Hematopoietic multipotent progenitor cell treated with erythropoietin and hydrocortisone succinate and interleukin-3 and kit ligand, for 6 days (in vitro differentiated cells): ENCODE measurements at places on chromosomes 7 and 10.
A peak's percentile ranks its signal among the peaks of the same experiment; 100 is the strongest.

GRCh38 chr7:28165961-28166955, 14.3 kb downstream of the JAZF1 start:
- no peak for DNase-seq

DNA sequence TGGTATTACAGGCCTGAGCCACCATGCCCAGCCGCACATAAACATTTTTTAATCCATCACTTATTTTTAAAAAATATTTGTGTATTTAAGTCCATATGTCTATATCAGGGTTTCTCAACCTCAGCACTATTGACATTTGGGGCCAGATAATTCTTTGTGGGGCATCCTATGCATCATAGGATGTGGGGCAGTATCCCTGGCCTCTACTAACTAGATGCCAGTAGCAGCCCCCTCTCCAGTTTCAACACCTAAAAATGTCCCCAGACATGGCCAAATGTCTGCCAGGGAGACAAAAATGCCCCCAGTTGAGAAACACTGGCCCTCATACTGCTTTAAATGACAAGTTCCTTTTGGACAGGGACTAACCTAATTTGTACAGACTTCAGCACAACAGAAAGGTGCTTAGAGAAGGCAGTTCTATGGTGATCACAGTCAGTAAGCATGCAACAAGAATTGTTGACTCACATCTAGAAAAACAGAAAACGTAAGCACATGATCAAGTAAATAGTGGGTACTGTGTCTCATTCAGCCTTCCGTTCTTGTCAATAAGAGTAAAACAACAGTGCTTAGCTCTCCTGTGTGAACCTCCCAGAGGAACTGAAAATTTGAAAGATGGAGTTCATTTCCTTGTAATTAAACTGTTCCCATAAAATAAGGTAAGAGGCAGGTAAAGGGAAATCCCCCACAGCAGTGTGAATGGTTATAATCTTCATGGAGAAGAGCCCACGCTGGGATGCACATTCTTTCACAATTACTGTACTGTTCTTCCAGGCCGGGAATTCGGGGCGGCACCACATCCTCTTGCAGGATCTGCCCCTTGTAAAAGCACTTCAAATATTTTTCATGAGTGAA, 17.3 kb upstream of the ADRB1 start:
- no peak for DNase-seq

GRCh38 chr7:115224922-115225321, 303.0 kb downstream of the MDFIC start:
- no peak for DNase-seq

- DNase-seq: no peak
Measured at GRCh38 chr10:129677377-129677927, 210.4 kb downstream of the MGMT start.

DNA sequence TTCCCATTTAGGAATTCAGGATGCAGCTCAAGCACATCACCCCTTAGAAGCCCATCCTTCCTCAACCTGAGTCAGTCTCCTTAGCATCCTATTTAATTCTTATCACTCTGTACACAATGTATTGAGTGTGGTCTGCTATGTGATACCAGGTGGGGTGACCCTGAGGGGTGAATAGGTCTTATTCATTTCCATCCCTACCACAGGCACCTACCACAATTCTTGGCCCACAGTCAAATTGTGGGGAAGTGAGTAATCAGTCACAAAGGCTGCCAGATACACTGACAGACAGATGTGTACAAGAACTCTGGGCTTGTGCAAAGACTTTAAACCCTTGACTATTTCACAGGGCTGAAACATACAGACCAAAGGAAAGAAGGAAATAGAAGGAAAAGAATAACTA, 560.5 kb downstream of the PARD3 start:
- peak; percentile 66 for DNase-seq

DNA sequence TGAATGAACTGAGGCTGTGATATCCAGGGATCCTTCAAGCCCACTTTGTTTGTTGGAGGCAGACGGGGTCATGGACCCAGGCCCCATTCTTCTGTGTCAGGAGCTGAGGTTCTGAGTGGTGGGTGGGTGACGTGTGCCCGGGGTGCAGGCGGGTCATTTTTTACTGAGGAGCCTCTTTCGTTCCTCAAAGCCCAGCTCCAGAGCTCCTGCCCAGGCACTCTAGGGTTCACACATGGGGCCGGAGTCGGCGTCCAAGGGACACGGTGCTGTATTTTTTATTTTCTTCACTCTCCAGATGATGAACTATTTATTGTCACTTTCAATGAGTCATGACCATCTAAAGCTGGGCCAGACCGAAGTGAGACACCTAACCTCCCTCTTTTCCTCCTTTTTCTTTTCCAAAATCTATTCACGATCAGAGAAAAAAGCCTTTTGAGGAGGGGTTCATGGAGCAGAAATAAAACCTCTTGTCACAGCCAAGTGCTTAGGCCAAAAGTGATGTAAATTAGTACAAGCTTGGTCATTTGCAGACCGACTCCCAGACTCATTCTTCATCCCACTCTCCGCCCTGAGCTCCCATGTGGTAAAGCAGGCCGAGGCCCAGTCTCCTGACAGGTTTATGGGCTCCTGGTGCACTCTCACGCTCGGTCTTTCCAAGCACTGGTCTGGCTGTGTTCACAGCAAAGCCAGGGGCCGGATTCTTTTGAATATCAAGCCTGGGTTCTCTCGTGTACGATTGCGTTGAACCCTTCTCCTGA, 41.4 kb upstream of the PITRM1 start:
- no peak for DNase-seq

DNA sequence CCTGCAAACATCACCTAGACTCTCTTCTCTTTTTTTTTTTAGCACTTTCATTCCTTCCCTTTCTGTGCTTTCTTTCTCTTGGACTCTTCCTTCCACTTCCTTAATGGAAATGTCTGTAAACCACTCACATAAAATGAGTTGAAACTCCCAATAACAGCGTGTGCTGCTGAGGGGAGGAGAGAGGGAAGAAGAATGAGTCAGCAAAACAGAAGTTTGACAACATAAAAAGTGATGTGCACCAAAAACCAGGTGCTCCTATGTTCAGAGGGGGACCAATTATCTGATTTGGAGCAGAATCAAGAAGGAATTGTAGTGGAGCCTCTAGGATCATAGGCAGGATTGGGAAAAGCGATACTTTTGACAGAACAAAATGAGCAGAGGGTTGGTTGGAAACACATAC, 712.1 kb upstream of the IGFBP3 start:
- DNase-seq: no peak

DNA sequence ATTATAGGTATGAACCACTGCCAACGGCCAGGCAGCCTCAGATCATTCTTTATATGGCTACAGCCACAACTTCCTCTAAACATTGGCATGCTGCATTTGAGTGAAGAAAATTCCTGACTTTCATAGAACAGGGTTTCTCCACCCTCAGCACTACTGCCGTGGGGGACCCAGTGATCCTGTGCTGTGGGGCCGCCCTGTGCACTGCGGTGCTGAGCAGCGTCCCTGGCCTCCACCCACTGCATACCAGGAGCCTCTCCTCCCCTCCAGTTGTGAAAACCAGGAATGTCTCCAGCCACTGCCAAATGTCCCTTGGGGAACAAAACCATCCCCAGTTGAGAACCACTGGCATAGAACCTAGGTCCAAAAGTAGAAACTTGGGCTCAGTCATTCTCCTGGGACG, 15.8 kb downstream of the CNPY1 start:
- no peak for DNase-seq

- no peak for DNase-seq
Measured at GRCh38 chr10:93342366-93342765, 139.8 kb downstream of the MYOF start.

- DNase-seq: no peak
Measured at GRCh38 chr7:103341466-103341865, 3.1 kb downstream of the DNAJC2 start.

DNA sequence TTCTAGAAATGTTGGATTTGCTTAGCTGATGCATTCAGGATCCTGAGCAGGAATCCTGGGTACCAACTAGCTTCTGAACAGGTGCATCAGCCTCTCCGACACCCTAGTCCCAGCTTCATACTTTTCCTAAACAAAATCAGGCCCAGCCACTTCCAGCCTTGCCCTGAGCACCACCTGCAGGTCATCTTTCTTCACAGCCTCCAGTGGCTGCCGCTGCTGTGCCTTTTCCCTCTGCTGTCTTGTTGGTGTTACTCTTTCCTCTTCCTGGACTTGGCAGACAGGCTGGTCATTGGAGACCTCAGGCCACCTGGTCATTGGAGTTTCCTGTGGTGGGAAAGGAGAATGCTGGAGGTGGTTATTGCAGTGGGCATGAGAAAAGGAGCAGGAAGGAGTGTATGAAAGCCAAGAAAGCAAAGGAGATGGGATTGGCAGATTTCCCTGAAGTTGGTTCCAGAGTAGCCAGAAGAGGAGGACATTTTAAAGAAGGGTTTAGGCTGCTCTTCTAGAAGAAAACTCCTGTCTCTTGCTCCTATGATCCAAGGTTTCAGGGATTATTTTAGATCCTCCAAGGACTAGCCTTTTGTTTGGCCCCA, 48.2 kb upstream of the NFKB2 start:
- peak; percentile 45 for DNase-seq

GRCh38 chr10:15374156-15374555, 3.1 kb upstream of the FAM171A1 start:
- no peak for DNase-seq

DNA sequence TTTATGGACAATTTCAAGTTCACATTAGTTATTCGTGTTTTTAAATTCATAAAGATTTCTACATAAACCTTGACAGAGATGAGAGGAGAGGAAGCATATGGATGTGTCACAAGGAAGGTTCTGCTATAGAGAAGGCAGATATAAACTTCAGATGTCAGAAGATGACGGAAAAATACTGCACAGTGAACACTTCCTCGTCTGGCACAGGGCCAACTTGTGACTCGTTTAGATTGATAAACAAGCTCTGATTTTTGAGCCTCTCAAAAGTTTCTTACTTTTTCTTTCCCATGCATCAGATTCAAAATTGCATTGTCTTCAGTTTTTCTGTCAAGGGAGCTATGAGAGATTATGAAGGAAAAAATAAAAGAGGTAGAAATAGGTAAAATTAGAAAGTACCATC, 156.4 kb upstream of the MINDY3 start:
- DNase-seq: no peak

- no peak for DNase-seq
Measured at GRCh38 chr7:112763298-112763697, 26.9 kb downstream of the TMEM168 start.

DNA sequence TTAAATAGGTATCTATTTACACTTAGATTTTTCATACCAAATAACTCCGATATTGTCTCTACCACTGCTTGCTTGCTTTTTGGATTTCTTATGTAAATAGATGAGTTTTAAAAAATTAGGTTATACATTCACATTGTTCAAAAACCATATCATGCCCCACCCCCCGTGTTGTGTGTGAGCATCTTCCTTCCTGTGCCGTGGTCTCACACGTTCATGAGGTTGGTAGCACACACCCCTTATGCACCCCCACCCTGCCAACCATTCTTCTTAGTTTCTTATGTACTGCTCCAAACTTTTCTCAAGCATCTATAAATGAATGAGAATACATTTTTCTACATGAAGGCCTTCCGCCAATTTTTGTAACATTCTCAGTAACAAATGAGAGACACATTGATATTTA, 115.6 kb downstream of the FANK1 start:
- no peak for DNase-seq

- no peak for DNase-seq
Measured at GRCh38 chr7:130930681-130931080, 196.7 kb upstream of the KLF14 start.

GRCh38 chr7:147578196-147578595, 1012.4 kb upstream of the C7orf33 start:
- DNase-seq: no peak

DNA sequence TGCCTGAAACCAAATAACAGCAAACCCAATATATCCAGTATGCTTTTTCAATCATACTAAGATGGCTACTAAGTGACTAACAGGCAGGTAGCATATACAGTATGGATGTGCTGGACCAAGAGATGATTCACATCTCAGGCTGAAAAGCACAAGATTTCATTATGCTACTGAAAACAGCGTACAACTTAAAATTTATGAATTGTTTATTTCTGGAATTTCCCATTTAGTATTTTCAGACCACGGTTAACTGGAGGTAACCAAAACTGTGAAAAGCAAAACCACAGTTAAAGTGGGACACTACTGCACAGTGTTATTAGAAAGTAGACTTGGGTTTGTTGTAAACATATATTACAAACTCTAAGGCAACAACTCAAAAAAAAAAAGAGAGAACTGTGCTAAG, 91.5 kb downstream of the KMT2C start:
- DNase-seq: no peak

- no peak for DNase-seq
Measured at GRCh38 chr7:39130857-39131526, 153.3 kb downstream of the POU6F2 start.

GRCh38 chr7:52270301-52270700, 765.1 kb upstream of the POM121L12 start:
- no peak for DNase-seq

DNA sequence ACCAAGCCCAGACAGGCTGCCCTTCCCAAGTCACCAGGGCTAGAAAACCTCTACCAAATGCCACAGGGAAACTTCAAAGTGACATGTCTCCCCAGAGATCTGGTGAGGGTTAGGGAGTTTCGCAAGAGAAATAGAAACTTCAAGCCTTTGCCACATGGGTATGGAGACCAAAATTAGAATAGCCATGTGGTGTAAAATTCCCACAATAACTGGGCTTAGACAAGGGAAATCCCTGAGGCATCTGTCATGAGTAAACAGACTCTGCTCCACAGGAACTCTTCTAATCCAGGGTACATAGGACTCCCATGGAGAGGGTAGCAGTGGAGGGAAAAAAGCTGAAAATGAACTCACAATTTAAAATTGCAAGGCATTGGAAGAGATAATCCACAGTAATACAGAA, 14.3 kb downstream of the ADAM12 start:
- no peak for DNase-seq

DNA sequence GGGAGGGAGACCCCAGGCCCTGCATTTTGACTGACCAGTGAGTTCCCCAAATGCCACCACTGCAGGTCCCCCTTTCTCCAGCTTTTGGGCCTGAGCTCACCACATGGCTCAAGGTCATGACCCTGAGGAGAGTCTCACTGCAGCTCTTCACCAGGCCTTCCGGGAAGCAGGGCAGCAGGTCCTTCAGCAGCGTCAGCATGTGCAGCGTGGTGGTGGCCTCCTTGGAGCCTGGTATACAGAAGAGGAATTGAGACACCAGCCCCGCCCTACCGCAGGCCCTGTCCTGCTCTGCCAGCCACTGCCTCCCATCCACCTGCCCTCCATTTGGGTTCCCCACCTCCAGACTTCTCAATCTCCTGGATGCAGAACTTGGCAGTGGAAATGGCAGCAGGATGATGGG, 13.0 kb downstream of the RRP12 start:
- no peak for DNase-seq

DNA sequence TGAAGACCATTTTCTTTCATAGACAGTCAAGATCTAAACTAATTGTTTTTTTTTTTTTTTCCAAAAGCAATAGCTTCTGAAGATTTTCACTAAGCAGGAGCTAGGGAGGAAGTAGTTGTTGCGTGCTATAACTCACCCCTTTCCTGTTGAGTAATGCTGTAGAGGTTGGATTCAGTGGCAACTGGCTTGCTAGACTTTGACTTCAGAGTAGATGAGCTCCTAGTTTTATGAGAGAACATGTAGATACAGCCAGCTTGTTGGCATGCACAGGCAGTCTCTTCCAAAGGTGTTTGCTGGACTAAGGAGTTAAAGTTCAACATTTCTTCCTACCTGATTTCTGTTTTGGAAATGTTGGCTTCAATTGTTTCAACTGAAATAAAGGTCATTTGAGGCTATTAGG, 66.2 kb upstream of the MXI1 start:
- peak; percentile 61 for DNase-seq

GRCh38 chr7:42351316-42351935, 114.4 kb upstream of the GLI3 start:
- DNase-seq: no peak
